ENCODE measurements at places on chromosomes 16 and 17.
A peak's percentile ranks its signal among the peaks of the same experiment; 100 is the strongest.

DNA sequence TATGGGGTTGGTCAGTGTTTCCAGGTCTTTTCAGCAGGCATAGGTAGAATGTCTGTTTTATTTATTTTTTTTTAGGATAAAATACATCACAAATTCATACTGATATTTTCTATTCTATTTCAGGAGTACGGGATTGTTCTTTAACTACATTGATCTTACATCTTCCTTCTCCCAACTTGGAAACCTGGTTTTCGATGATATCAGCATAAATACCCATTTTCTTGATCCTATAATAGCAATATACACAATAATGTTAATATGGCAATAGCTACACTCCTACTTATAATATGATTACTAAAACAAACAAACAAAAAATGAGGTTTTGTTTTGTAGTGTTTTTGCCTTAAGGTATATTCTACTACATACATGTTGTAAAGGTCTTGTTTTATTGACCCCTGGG lies 962.4 kb upstream of the GOT2 start:
- no peak for DNase-seq

- DNase-seq: no peak
Observed at GRCh38 chr17:63523253-63523855, at the start of gene KCNH6. Gene KCNH6, plus strand, starts transcription at chr17:63523358. Its CDS starts 56 bp downstream, at chr17:63523414.

DNA sequence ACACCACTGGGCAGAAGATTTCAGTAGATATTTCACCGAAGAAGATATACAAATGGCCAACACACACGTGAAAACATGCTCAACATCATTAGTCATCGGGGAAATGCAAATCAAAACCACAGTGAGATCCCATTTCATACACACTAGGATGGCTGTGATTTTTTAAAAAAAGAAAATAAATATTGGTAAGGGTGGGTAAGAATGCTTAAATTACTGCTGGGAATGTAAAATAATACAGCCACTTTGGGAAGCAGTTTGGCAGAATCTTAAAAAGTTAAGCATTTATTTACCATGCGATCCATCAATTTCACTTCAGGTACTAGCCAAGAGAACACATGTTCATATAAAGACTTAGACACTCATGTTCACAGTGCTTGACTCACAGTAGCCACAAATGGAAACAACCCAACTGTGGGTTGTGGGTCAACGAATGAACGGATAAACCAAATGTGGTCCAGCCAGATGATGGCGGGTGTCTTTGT lies 6.5 kb upstream of the C16orf74 start:
- DNase-seq: no peak

DNA sequence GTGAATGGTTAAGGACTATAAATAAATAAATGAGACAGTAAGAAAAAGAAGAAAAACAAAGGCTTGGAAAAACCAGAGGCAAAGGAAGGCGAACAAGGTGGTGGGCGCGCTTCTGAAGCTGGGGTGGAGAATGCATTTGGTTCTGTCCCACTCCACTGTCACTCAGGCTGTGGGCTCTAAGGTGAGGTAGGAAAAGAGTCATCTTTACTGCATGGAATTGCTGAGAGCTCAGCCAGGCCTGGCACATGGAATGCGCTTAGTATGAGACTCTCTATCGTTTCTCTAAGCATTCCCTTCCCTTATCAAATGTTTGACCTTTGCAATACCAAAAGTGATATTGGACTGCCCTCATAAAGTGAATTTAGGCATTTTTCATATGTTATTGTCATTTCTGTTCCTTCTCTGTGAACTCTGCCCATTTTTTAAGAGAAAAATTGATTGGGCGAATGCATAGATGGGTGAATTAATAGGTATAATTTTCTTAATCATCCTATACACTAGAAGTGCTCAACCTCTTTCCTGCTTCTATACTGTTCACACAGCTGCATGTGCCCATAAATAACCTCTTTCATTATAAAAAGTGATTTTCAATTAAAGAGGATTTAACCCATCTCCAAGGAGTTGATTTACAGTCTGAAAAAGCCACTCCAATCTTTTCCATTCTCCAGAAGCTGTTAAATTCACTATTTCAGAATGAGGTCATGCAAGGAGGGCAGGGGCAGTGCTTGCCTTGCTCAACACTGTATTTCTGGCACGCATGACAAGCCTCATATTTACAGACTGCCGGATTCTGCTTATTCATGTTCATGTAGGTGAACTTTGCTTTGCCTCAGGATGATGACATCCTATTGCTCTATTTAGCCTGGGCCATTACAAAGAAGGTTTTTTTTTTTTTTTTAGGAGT lies 87.7 kb downstream of the MYH10 start:
- DNase-seq: no peak

DNA sequence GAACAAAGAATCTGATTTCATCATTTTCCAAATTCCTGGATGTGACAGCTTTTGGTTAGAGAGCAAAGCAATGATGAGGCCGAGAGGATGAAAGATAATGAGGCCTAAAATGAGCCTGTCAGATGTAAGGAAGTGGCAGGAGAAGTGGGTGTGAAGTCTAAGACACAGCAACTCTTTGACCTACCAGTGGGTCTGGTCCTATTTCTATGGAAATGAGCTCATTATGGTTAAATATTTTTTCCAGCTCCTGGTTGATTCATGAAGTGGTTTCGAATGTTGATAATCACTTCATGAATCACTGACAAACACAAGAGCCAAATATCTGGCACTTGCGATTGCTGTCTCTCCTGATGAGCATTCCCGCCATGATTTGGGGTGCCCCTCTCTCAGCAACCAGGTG lies 273.3 kb upstream of the CDH5 start:
- no peak for DNase-seq

GRCh38 chr17:48636177-48637018 lies 10.2 kb upstream of the HOXB9 start:
- DNase-seq: peak; percentile 70

GRCh38 chr17:40309031-40309948 lies at the start of gene RARA:
Gene RARA, plus strand, starts transcription at chr17:40309180. Its CDS starts 22,039 bp downstream, at chr17:40331219.
- no peak for DNase-seq

- peak; percentile 5 for DNase-seq
Observed at GRCh38 chr16:48113471-48113870, 42.3 kb downstream of the ABCC12 start.

GRCh38 chr17:65489413-65490155 lies 71.9 kb downstream of the AXIN2 start:
- no peak for DNase-seq

- peak; percentile 91 for DNase-seq
Observed at GRCh38 chr17:39863918-39864746, at the start of gene IKZF3. Gene IKZF3, minus strand, starts transcription at chr17:39864312. Its CDS starts 186 bp downstream, at chr17:39864126.

DNA sequence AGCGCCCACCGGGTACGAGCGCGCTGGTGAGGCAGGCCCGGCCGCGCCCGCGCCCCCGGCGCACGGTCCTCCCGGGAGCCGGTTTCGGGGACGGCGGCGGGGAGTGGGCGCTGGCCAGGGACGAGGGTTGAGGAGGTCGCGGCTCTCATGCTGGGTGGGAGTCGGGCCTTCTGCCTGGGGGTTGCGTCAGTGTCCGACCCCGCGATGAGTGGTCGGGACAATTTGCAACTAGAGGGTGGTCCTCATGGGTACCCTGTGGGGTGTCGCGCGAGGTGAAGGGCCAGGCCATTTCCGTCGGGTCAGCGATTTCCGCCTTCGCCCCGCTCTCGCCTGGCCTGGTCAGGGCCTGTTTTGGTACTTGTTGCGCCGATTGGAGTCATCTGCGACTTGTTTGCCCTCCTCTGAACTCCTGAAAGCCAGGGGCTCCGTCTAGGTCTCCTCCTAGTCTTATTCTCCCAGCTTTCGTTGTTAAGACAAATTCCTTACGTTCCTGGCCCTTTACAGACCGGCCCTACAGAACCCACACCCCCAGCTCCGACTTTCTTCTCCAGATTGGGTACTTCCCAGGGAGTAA lies 14.9 kb downstream of the NAA60 start:
- peak; percentile 8 for DNase-seq

DNA sequence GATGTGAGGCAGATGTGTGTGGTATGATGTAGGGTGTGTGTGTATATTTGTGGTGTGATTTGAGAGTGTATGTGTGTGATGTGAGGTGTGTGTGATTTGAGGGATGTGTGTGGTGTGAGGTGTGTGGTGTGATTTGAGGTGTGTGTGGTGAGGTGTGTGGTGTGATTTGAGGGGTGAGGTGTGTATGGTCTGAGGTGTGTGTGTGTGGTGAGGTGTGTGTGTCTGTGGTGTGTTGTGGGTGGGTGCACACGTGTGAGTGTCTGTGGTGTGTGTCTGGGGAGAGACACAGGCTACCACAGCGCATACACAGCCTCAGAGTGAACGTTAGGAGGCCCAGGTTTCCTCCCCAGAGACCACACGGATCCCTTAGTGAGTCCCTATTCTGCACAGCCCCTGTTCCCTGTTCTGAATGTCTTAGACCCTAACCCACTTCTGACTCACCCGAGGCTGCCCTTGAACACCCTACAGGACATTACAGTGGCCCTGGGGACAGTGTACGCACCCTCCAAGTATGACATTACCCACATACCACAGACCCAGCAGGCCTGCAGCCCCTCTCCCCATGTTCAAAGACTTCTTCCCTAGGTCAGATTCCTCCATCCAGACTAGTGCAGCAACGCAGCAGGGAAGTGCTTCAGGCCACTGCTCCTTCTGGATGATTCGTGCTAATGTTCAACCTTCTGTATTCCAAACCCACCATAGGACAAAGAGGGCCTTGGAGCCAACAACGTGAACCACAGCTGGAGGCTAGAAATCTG lies 3.5 kb upstream of the RAB37 start:
- DNase-seq: peak; percentile 47

DNA sequence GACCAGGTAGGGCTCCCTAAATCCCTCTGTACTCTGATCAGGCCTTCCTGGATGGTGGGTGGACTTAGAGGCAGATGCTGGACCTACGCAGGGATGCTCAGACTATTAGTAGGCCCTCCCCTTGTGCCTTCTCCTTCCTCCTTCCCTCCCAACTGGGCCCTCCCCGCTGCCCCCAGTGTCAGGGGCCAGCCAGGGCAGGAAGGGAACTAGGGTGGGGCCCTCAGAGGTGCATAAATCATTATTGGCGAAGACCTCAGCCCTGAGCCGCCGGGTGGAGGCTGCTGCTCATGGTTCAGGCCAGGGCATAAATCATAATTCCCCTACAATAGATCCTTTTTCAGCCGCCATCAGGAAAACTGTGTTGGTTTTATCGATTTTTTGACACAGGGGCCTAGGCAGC lies 81.4 kb downstream of the MRM1 start:
- no peak for DNase-seq

GRCh38 chr16:56334761-56335160 lies 90.6 kb downstream of the AMFR start:
- no peak for DNase-seq

- no peak for DNase-seq
Observed at GRCh38 chr17:56018211-56018610, 135.1 kb upstream of the ANKFN1 start.

DNA sequence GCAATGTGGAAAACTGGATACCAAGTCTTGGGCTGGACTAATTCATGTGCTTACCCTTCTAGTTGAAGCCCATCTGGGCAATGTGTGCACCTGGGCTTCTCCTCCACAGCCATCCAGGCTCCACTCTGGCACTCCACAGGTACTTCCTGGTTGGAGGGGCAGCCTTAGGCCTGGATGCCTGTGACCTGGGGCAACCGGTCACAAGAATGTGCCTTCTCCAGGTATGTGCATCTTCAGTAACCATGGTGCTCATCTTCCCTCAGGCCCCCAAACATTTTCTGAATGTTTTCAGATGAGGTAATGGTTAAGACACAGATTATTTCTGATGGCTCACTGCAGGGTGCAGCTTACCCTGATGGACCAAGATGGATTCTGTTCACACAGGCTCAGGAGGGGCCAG lies 11.1 kb downstream of the C16orf86 start:
- DNase-seq: no peak

DNA sequence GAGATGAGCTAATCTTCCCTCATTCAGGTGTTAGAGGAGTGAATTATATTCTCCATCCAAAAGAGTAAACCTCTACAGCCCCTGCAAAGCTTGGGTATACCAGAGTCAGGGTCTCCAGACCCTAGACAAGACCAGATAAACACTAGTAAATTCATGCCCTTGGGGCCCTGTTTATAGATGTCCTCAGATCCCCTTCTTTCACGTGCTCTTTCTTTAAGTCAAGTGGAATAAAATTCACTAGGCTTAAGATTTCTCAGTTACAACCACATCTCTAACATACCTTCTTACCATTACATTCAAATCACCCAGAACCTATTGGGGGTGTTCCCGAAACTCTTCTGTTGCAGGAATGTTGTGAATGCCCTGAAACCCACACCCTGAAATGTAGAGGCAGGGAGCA lies 2.2 kb upstream of the C17orf58 start:
- no peak for DNase-seq

- DNase-seq: no peak
Observed at GRCh38 chr17:59424331-59424730, 92.9 kb downstream of the YPEL2 start.

- DNase-seq: no peak
Observed at GRCh38 chr17:35729405-35729833, 2.0 kb upstream of the RASL10B start.

DNA sequence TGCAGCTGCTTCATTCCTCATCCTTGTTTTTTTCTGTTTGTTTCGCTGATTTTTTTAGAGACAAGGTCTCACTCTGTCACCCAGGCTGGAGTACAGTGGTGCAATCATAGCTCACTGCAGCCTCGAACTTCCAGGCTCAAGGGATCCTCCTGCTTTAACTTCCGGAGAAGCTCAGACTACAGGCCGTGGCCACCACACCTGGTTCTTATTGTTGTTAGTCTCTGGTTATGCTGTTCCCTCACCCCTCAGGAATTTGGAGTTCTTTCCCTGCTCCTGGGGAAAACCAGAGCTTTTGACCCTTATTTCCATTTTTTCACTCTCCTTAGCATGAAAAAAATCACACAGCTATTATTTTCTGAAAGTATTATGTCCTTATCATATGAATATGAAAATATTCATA lies 1.8 kb downstream of the ODF4 start:
- DNase-seq: no peak

DNA sequence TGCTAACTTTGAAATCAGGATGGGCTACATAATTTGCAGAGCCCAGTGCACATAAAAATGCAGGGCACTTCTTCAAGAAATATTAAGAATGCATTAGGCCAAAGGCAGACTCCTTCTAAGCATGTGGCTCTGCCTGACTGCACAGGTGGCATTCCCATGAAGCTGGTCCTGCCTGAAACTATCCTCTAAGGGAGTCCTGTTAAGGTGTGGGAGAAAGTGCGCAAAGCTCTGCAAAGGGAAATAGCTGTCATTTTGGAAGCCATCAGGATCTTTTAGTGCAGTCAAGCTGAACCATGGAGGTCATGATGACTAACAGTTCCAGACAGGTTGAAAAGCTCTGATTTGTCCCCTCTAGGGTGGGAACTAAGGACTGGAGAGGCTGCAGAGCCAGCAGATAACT lies 41.9 kb upstream of the CRHR1 start:
- no peak for DNase-seq

- DNase-seq: no peak
Observed at GRCh38 chr17:28774206-28774605, 30.4 kb downstream of the TRAF4 start.

- no peak for DNase-seq
Observed at GRCh38 chr16:89658221-89658879, 714 bp downstream of the SPATA33 start.

DNA sequence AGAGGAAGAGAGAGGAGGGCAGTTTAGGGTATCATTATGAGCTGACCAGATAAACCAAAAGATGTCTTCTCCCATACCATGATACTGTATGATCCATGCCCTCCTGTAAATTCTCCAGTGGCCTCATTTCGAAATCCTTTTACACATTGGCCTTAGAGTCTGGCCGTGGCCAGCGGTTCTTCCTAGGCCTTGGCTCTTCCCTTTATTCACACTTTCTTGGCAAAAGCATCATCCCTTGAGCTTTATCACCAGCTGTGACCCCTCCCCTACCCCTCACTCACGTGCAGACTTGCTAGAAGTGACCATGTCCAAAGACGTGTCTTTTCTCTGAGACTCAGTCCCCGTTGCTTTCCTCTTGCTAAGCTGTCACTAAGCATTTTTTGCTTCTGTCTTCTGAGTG lies 22.8 kb downstream of the KATNIP start:
- DNase-seq: no peak

- no peak for DNase-seq
Observed at GRCh38 chr16:65123396-65124211, 1.7 kb upstream of the CDH11 start.

Data from CD4-positive, alpha-beta T cell treated with Interleukin-10 for 1 hour (primary cell).